ENCODE measurements at places on chromosomes 2 and 18. TPM values are rescaled to one million over a fixed set of nuclear protein-coding genes. Genes with fewer than 3 reads are reported as not detected.

The NR4A2 gene
- 4.0 TPM for total RNA-seq

The DHRS9 gene
- total RNA-seq: 6.1 TPM

The ELOA2 gene
- total RNA-seq: not detected

The HRH4 gene
- 2.0 TPM for total RNA-seq

The RESP18 gene
- not detected for total RNA-seq

The HOXD4 gene
- 0.97 TPM for total RNA-seq

- H3K27ac ChIP-seq: peak overlapping the region; percentile 56
- no peaks in the 10 kb centered on the region for H3K27me3 ChIP-seq
- H3K4me1 ChIP-seq: peaks cover 53% of the 10 kb centered on the region
- H3K36me3 ChIP-seq: peaks cover 15% of the 10 kb centered on the region
- no peak for DNase-seq
These were observed 4.8 kb upstream of the GPR17 start for GRCh38 chr2:127641133-127641532.

GRCh38 chr2:134347756-134348155 is 93.9 kb downstream of the MGAT5 start:
- H3K4me3 ChIP-seq: no peak overlapping the region
- peaks cover 12% of the 10 kb centered on the region for H3K36me3 ChIP-seq
- no peak for DNase-seq
- H3K27ac ChIP-seq: no peak overlapping the region
- no peaks in the 10 kb centered on the region for H3K4me1 ChIP-seq

DNA sequence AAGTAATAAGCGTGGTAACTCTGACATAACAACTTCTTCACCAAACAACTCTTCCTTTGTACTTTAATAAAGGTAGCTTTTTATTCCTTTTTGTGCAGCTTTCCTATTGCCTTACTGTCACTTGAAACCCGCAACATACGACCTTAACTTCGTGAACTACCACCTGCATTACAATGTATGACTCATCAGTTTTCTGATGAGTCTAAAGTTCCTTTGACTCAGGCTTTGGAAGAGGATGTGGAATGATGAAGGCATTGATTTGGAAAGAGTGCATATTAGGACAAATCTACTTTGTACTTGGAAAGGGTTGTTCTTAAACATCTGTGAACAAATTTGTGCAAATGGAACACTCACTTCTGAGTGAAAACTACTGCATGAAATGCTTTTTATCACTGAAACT is 1012.1 kb downstream of the TMEM182 start:
- no peak for DNase-seq
- no peaks in the 10 kb centered on the region for H3K4me1 ChIP-seq

DNA sequence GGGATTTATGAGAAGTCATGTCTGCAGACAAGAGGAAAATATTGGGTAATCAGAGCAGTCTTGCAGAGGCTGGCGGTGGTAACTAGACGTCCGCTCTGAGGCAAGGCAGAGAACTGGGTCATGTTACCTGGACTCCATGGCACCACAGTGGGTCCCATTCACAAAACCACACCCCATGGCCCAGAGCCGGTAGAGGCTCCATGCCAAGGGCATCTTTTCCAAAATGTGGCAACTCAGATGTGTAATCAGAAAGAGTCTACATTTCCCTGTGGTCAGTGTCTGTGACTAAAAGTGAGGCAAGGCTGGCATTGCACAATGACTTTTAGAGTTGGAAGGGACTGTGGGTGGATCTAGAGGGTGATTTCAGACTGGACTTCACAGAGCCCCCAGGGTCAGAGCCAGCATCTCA is 113.1 kb downstream of the MREG start:
- peak; percentile 83 for DNase-seq
- no peaks in the 10 kb centered on the region for H3K27me3 ChIP-seq
- H3K27ac ChIP-seq: peak overlapping the region; percentile 41
- no peak overlapping the region for H3K4me3 ChIP-seq
- H3K36me3 ChIP-seq: no peaks in the 10 kb centered on the region

- H3K4me1 ChIP-seq: no peaks in the 10 kb centered on the region
- H3K4me3 ChIP-seq: no peak overlapping the region
- no peak overlapping the region for H3K27ac ChIP-seq
- H3K27me3 ChIP-seq: no peaks in the 10 kb centered on the region
- H3K36me3 ChIP-seq: no peaks in the 10 kb centered on the region
These were observed 768.3 kb downstream of the RNF144A start for GRCh38 chr2:7685342-7686015.
